ENCODE measurements at places on chromosomes 16 and 17. TPM values are rescaled to one million over a fixed set of nuclear protein-coding genes. Genes with fewer than 3 reads are reported as not detected.

Gene C17orf113
- total RNA-seq, result 0.04 TPM

Gene CTRB1
- not detected for total RNA-seq

Gene RAB26
- total RNA-seq, result not detected

Gene C16orf92
- total RNA-seq, result not detected

Gene TEKT5
- total RNA-seq, result not detected

All from activated CD8-positive, alpha-beta memory T cell treated with anti-CD3 and anti-CD28 coated beads for 36 hours (primary cell).